Pons (tissue), 1 donor: ENCODE measurements at places on chromosomes 5 and 9.

- DNase-seq, result no peak
Observed at GRCh38 chr5:89934069-89934468, 475.5 kb downstream of the CETN3 start.

GRCh38 chr5:177146891-177147638 lies 13.5 kb downstream of the NSD1 start:
- no peak for DNase-seq

GRCh38 chr5:65198456-65199120 lies 283.1 kb downstream of the ADAMTS6 start:
- no peak for DNase-seq

DNA sequence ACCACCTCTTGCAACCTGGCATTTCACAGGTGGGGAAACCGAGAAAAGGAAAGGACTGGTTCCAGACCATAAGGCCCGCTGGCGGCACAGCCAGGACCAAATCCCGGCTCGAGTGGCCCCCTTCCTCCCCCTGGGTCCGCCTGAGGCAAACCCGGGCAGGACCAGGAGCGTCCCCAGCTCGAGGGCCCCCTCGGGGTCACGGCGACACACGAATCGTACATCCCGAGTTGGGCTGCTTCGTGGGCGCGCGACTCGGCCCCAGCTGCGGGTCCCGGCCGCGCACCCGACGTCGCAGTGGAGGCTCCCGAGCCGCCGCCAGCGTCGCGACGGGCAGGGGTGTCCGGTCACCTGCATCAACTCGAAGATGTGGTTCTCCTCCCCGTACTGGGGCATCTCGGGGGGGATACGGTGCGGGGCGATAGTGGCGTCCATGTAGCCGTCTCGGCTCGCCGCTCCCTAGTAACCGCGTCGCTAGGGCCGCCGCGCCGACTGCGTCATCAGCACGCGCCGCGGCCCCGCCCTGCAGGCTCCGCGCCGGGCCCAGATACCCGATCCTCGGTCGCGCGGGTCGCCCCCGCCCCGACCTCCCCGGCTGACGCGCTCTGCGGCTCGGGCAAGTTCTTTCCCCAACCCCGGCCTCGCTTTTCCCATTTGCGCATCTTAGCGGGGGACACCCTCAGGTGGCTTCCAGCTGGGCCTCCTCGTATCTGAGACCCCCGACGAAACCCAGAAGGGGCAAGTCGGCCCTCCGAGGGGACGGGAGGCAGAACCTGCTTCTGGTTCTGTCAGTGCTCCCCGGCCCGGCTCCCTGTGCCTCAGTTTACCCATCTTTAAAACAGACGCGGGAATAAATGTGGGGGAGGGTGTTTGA lies at the start of gene AK8:
Gene AK8 (minus strand): TSS at position 461 of the 871 bp plus-strand sequence. CDS start 29 bp downstream, at position 432.
- no peak for DNase-seq

GRCh38 chr5:75234251-75234650 lies 2.4 kb downstream of the ANKRD31 start:
- DNase-seq, result no peak

- no peak for DNase-seq
Observed at GRCh38 chr5:59591162-59591561, 302.4 kb downstream of the PDE4D start.

DNA sequence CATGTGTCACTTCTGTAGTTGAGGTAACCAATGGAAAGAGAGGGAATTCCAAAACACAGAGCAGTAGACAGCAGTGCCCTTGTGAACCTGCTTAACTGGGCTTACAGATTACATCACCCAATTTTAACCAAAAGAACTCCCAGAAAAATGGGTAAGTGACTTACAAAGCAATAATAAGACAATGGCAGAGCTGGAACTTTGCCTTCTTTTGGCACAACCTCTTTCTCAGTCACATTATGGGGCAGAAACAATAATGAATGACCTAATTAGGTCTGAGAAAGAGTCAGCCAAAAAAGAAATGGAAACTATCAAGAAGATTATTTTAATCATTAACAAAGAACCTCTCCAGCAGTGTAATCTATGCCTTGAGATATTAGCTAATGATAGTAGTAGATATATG lies 146.5 kb downstream of the SPATA31D1 start:
- no peak for DNase-seq
